ENCODE measurements at places on chromosomes 12 and 14. TPM values are rescaled to one million over a fixed set of nuclear protein-coding genes. Genes with fewer than 3 reads are reported as not detected.

A2M gene
- total RNA-seq = 525 TPM

VASH1 gene
- total RNA-seq = 85.2 TPM

GPHN gene
- total RNA-seq = 25.4 TPM

ATL1 gene
- 2.8 TPM for total RNA-seq

HPD gene
- total RNA-seq = 1.4 TPM

CREBL2 gene
- 24.9 TPM for total RNA-seq

CCDC177 gene
- not detected for total RNA-seq

SERPINA6 gene
- total RNA-seq = not detected

GDF3 gene
- total RNA-seq = not detected

CLEC4D gene
- total RNA-seq = 0.26 TPM

REM2 gene
- total RNA-seq = not detected

ANKRD33 gene
- total RNA-seq = not detected

SYCP3 gene
- total RNA-seq = not detected

ARMH4 gene
- total RNA-seq = 9.9 TPM

PEBP1 gene
- 370 TPM for total RNA-seq

NIN gene
- total RNA-seq = 53.2 TPM

KRT2 gene
- not detected for total RNA-seq

ACVRL1 gene
- 19.8 TPM for total RNA-seq

MUCL1 gene
- not detected for total RNA-seq

KLHL33 gene
- total RNA-seq = 0.68 TPM
